ENCODE measurements at places on chromosomes 5 and 9.
A peak's percentile ranks its signal among the peaks of the same experiment; 100 is the strongest.

DNA sequence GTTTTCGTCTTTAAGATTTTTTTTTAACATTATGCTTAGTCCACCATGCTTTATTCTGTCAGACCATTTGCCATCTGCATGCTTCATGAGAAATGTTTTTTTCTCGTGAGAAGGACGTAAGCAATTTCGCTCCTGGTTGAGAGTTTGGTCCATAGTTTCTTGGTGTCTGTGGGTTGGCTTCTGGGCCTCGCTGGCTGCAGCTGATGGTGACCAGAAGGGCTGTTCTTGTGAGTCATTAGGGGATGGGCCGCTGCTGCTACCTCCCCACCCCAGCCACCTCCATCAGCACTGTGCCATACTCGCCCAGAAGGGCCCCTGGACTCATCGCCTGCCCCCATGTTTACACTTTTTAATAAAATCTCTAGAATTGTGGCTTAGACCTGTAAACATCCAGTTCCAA is 11.4 kb downstream of the SYK start:
- DNase-seq = no peak

GRCh38 chr5:68435611-68436010 is 220.1 kb downstream of the PIK3R1 start:
- no peak for DNase-seq

DNA sequence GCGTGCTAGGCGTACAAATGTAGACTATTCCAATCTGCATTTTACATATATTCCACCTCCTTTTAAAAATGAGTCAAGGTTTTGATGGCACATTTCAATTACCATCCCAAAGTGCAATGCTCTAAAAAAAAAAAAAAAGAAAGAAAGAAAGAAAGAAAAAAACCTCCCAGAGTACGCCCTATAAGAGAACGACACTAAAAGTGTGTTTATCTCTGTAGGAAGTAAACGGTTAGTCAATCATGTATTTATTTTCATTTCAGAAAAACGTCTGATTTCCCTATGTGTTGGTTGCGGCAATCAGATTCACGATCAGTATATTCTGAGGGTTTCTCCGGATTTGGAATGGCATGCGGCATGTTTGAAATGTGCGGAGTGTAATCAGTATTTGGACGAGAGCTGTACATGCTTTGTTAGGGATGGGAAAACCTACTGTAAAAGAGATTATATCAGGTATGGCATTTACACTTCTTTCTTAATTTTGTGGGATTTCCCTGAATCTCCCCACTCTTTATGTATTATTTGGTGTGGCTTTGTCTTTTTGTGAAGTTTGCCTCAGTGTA is 1.1 kb downstream of the ISL1 start:
- DNase-seq = no peak

DNA sequence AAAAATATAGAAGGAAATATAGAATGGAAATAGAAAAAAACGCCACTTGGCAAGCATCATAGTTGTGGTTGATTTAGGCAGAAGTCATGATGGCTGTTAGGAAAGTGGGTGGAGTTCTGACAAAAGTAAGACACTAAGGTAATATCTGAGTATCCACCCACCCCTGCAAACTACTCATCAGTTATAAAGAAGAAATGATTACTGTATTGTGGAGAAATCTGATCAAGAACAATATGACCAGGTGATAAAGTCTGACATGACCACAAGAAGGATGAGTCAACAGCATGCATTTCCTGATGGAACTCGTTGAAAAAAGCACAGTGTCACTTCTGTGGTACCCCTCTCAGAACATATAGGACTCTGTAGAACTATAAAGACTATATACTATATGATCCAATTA is 343.4 kb upstream of the PAPPA start:
- DNase-seq = no peak

- DNase-seq = no peak
Measured at GRCh38 chr9:136712690-136713544, 545 bp downstream of the DIPK1B start.

DNA sequence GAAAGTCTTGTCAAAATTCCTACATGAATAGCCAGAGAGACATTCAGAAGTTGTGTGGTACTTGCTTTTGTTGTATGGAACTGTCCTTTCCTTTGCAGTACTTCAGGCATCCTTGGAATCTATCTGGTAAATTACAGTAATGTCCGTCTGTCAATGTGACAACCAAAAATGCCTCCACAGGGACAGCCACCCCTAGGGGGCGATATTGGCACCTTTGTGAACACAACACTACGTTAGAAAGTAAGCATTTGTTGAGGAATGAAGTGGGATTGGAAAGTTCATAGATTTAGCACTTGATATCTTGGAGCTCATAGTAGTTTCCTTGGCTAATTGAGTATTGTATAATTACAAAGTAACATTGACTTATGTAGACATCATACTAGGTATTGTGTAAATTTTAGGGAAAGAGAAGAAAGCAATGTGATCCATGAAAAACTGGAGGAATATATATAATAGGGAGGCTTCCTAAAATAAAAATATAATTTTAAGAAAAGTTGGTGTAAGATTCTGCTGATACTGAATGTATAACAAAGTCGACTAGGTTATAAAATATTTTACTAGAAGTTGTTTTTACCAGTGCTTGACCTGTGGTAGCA is 32.7 kb downstream of the TMEFF1 start:
- peak; percentile 64 for DNase-seq

- no peak for DNase-seq
Measured at GRCh38 chr5:172694061-172694460, 53.0 kb downstream of the NEURL1B start.

DNA sequence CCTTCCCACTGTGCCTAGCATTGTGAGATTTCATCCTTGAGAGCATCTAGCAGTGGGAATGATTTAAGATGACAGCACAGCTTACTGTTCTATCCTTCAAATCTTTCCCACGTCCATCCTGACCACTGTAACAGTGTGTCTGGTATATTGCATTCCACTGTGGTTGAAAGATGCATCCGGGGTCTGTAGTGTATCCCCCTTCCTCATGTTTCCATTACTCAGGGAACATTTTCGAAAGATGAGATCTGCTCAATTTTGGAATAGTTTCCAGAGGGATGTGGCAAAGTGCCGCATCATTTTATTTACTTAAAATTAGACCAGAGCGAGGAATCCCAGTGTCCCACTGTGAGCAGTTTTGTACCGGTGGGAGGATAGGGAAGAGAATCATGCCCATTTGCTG is 407.1 kb upstream of the PAPPA start:
- no peak for DNase-seq

DNA sequence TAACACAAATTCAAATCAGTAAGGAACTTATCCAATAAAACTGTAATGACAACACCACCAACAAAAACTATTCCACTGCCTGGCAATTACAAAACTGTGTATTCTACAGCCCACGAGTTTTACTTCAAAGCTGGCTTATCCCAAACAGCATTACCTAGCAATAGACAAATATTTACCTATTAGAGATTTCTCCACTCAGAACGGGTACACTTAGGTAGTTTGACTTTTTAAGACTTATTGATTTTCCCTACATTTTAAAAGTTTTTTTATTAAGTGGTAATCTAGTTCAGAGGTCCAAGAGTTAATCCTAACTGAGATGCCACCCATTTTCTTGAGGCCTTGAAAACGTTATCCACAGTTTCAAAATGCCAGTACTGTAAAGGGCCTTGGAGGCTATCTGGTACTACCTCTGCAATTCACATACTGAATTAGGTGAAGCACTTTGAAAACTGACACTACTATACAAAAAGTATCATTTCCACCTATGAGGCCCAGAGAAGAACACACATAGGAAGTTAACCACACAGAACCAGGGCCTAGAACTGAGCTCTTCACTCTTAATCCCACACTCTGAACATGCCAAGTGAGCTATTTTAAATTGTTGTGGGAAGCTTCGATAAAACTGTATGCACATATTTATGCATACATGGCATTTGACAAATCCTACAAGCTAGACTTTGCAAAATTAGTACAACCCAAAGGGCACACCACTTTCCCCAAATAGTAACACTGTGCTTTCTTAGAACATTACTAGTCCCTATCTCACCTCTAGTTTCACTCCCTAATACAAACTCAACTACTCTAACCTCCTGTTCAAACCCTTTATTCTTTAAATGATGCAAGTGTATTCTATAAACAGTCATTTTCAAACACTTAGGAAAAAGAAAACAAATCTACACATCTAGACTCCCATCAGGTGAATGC is 2.1 kb downstream of the NADK2 start:
- no peak for DNase-seq

GRCh38 chr5:180696116-180696515 is 43.7 kb downstream of the OR2Y1 start:
- no peak for DNase-seq

DNA sequence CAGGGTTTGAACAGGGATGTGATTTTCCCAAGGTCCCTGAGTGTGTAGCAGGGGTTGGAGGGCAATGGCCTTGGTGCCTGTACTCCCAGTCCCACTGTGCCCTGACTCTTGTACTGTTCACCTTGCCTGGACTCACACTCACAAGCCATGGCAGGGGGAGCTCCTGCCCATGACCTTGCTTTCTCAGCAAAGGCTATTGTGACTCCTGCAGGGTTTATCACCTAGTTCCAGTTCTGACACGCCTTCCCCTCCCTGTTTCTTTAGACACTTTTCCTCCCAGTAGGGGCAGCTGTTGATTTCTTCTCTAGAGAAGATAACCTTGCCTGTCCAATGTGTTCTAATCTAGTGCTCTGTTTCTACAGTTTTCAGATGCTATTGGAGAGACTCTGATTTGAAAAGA is 139.5 kb downstream of the FSTL4 start:
- no peak for DNase-seq

DNA sequence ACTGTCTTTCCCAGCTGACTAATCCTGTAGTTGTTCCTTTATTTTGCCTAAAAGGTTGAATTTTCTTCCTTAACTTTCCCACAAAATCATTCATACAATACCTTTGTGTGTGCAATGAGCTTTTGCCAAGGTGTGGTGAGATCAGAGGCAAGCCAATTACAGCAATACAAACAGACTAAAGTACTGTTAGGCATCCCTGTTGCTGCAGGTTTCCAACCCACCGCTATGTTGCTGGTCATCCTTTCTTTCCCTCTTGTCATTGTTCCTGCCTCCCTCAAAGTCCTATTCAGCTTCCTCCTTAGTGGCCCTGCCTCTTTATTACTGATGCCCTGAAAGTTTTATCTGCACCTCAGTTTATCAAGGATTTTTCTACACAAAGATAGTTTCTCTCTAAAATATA is 22.1 kb downstream of the ITGA2 start:
- DNase-seq = no peak

- peak; percentile 50 for DNase-seq
Measured at GRCh38 chr5:59099270-59099994, 516.6 kb downstream of the RAB3C start.

DNA sequence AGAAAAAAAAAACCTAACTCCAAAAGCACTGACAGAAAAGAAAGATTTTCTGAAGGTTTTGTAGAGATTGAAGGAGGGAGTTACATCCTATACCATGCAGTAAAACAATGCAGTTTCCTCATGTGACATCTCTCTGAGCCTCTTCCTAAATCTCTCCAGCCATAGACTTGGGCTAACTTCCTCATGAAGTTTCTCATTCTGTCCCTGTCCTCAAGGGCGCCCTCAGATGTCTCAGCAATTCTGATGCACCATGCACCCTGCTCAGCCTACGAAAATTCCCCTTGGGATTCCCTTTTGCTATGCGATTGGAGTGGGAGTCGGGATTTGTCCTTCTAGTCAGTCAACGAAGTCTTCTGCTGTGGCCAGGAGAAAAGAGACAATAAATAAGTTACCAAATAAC is 68.9 kb downstream of the FAT2 start:
- DNase-seq = no peak

DNA sequence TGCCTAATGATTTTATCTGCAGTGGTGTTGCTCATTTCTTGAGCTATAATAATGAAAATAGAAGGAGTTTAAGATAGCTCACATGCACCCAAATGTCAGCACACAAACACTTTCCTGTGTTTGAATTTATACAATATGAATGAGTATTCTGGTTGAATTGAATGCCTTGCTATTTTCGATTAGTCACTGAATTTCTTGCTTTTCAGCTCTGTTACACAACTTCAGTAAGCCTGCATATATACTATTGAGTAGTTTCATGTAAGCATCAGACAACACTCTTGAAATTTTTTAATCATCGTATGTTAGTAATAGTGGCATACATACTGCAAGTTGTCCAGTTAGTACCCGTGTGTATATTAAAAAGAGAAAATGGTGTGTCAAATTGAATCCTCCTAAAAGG is 281.5 kb upstream of the GRIA1 start:
- no peak for DNase-seq

DNA sequence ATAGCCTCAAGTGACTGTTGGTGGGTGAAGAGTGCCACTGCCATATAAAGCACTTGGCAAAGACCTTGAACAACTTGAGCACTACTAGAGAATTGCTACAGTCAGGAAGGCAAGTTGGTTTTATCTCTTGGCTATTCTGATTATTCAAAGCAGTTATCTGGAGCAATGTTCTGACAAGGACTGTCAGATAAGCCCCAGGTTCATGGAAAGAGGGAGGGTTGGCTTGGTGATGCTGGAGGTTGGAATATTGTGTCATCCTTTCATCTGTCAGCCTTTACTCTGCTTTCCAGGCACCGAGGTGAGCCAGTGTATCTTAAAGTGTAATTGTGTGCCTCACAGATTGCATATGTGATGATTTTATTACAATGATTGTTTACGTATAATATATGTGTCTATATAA is 548.4 kb upstream of the ZNF608 start:
- DNase-seq = no peak

- no peak for DNase-seq
Measured at GRCh38 chr9:116208417-116209232, 55.0 kb downstream of the PAPPA start.

- no peak for DNase-seq
Measured at GRCh38 chr9:16828340-16829281, 41.9 kb downstream of the BNC2 start.

DNA sequence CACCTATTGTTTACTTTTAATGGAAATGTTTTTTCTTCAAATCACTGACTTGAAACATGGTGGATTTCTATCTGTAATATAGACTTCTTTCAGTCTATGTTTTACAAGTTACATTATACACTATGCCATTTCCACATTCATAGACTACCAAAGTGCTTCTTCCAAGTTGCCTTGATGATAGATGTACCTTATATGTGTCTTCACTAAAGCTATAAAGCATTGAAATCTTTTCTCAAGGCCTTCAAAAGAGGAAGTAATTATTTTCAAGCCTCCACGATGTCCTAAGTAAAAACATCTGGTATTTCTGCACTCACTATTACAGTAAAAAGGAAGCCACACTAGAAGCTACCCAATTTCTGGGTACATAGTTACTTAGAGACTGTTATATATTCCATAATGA is 113.3 kb downstream of the FGF10 start:
- no peak for DNase-seq

DNA sequence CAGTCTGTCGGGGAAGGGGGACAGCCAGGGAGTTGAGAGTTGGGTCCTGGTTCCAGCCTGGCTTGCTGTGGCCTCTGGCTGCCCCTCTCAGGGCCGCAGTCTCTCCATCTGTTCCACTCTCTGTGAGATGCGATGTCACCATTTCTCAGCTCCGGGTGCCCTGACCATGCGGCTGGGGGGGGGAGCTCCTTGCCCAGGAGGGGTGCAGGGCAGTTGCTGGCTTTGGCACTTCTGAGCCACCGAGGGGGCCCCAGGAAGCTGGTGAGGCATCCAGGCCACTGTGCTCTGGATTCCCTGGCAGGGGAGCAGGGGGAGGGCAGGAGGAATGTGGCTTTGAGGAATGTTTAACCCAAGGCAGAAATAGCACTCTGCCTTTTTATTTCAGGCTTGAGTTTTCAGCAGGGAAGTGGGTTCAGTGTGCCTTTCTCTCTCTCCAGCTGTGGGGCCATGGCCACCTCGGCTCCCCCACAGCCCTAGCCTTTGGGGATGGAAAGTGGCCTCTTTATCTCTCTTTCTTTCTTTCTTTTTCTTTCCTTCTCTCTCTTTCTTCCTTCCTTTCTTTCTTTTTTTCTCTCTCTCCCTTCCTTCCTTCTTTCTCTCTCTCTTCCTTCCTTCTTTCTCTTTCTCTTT is 11.0 kb downstream of the NCS1 start:
- no peak for DNase-seq

- no peak for DNase-seq
Measured at GRCh38 chr9:96008502-96009222, 133.2 kb downstream of the ERCC6L2 start.
